Activated CD8-positive, alpha-beta T cell treated with anti-CD3 and anti-CD28 coated beads, Interleukin-2, amount 10 ng/mL, durations not matched to agents 7 days and 5 days (primary cell): ENCODE measurements at places on chromosomes 13 and 19. TPM values are rescaled to one million over a fixed set of nuclear protein-coding genes. Genes with fewer than 3 reads are reported as not detected.

- peak; percentile 46 for DNase-seq
Observed at GRCh38 chr13:36345438-36346221, 564 bp downstream of the SPART start.

DNA sequence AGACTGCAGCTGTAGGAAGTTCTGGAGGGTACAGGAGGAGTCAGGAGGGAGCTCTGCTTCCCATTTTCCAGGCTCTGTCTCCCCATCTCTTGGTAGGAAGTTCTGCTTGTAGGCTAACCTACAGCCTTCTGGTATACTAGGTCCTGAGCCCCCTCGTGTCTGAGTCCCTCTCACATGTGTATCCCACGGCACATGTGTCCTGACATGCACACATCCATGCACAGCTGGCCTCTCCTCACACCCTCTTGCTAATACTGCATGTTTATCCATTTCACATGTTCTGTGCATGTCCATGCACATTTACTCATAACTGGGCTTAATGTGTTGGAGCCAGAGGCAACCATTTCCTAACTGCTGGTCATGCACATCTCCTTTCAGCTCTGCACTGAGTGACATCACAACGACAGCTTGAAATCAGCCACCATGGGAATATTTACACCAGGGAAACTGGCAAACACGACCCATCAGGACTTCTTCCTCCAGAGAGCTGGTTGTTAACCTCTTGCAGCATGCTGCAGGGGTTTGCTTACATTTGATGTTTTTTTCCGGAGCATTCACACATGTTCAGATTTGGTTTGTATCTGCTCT lies 3.0 kb downstream of the CD209 start:
- no peak for DNase-seq

GRCh38 chr13:112759827-112760226 lies 70.0 kb downstream of the ATP11A start:
- no peak for DNase-seq

DNA sequence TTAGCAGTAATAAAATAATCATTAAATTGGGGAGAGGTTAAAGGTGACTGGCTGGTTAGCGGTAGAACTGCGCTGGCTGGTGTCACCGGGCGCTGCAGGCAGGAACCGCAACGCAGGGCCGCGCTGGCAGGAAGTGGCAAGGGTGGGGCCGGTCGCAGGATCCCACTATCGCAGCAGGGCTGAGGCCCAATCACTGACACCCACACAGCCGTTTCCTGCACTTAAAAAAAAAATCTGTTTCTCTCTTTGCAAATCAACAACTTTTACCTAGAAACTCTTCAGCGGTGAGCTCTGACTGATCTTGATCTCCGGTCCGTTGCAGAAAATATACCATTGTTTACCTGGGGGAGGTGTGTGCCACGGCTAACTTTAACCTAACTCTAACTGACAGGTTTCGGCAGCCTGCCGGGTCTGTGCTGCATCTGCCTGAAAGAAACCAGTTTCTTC lies 46.9 kb downstream of the KLF2 start:
- DNase-seq = peak; percentile 96

DNA sequence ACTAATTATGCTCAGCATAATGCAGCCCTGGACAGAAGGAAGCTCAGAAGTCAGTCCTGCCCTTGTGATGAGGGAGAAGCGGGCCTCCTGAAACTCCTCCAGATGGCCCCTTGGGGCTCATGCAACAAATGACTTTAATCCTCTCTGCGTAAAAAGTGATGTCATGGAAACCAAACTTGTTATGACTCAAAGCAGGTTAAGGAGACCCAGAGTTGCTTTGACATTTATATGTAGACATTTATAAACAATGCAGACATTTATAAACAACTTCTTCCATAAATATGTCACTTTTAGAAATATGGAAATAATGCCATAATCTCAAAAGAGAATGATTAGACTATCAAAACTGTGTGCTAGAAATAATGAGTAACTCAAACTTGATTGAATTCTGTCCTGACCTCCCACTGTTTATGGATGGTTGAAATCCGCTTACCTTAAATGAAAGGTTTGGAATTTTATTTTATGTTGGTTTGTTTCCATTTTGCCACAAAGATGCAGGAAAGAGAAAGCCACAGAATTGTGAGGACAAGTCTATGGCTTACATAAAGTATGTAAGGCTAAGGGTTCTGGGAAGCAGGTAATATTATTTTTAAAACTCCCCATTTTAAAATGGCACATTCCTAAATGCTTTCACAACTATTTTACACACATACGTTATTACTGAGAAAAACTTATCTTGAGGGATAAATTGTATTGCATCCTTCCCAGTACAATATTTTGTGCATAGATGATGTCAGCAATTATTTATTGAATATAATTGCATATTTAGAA lies 73.7 kb downstream of the CYSLTR2 start:
- no peak for DNase-seq

Gene RNF225
- 0.84 TPM for total RNA-seq

- DNase-seq = no peak
Observed at GRCh38 chr13:111599791-111600190, 279.3 kb downstream of the TEX29 start.

Gene TGFB1
- 231 TPM for total RNA-seq

Gene ZNF578
- 1.9 TPM for total RNA-seq

Gene MYO1F
- total RNA-seq = 266 TPM

DNA sequence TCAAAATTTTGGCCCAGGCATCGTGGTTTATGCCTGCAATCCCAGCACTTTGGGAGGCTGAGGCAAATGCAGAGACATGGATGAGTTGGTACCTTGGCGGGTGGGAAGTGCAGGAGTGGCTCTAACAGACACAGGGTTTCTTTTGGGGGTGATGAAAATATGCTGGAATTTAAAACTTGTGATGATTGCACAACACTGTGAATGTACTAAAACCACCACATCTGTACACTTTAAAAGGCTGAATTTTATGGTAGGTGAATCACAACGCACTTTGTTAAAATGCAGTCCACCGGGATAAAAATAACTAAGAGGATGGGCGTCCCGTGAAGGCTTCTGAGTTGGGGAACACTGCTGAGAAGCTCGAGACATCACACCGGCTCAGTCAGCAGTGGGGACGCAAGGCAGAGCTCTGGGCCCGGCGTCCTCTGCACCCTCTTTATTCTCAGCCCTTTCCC lies 47.1 kb downstream of the MLLT1 start:
- no peak for DNase-seq

GRCh38 chr13:52984881-52985363 lies 43.7 kb upstream of the OLFM4 start:
- DNase-seq = no peak

Gene FDX2
- 9.4 TPM for total RNA-seq

DNA sequence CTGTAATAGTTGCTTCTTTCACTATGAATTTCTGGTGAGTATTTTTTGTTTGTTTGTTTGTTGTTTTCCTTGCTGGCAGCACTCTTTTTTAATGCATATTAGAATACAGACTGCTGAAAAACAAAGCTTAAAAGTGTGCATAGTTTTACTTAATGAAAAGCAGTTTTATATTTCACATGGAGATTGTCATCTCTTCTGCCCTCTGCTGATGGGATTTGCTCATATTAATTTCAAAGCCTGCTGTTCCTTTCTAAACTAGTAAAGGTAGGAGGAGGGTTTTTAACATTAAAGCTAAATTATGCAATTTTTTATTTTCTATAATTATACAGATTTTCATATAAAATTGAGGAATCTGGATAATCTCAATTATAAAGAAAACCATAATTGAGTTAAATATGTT lies 692.6 kb upstream of the SLITRK1 start:
- DNase-seq = no peak

DNA sequence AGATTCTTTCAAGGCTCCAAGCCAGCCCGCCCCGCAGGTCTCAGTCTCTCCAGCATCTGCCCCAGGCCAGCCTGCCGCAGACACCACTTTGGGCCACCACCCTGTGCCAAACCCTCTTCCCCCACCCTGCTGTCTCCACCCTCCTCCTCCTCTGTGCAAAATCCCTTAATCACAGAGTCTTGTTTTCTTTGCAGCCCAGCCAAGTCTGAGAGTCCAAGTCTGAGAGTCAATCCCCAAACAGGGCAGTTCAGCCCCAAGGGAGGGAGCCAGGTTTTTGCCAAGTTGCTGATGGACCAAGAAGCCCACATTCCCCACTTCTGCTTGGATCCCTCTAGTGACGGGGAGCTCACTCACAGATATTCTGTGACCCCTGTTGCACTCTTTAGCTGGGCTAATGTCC lies 3.1 kb downstream of the ADAMTS10 start:
- DNase-seq = no peak

Gene ZNF433
- 0.95 TPM for total RNA-seq

Gene SLC15A1
- not detected for total RNA-seq

GRCh38 chr19:39422020-39422419 lies 9.6 kb downstream of the PLEKHG2 start:
- no peak for DNase-seq

Gene KIR3DL3
- 0.13 TPM for total RNA-seq
